ENCODE measurements at places on chromosomes 6 and 20.

DNA sequence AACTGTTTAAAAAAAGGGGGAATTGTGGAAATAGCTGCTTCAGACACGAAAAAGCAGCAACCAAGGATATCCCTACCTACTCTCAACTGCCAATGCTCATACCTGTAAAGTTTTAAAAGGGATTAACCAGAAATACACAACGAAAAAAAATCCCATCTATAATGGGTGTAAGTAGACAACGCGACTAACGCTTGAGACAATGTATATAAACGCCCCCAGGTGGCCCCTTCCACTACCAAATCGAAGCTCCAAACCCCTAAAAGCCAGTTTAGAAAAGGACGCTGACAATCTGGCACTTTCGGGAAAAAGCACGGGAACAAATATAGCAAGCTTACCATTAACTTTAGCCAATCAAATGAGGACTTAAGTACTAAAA lies 94.5 kb upstream of the BTN3A2 start:
- no peak for DNase-seq

DNA sequence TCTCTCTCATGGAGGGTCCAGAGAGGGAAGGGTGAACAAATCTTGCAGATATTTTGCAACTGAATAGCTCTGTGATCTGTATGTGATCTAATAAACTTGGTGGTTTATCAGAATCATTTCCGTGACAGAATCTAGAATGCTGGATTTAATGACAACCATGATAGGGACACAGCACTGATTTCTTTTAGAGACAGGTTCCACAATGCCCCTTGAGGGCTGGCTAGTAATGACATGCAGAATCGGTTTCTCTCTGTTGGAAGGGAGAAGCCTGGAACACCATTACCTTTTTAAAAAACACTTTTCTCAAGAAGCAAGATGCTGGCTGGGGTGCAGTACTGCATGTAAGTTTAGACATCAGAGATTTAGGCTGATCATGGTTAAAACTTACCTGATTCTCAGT lies 313.4 kb downstream of the CDH26 start:
- no peak for DNase-seq

GRCh38 chr6:87806099-87806498 lies 104.1 kb upstream of the AKIRIN2 start:
- no peak for DNase-seq

DNA sequence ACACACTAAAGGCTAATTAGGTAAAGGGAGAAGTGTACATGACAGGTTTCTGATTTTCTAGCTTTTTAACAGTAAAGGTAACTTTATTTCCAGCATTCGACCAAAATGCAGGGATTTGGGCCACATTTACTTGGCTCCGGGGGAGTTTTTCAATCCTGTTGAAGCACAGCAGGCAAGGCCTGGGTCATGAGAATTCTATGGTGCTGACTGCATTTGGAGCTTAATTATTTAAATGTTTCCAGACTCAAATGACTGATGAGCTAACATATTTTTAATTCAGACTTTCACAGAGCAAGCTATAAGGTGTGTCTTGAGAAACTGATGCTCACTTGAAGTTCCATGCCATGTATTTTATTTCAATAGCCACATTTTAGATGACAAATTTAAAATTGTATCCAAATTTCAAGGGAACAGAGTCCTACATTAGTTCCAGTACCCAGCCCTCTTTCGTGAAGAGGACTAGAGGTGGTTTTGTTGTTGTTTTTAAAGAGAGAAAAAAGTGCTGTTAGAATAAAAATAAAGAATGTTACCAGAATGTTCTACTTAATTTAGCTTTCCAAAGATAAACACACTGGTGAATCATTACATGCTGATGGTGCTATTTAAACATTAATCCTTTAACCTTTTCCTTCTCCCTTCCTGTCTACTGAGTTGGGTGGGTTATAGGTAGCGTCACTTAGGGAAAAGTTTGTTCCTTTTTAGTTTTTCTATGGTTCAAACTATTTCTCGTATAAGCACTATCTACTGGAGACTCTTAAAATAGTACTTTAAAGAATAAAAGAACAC lies 82.3 kb upstream of the PHACTR2 start:
- DNase-seq, result no peak
